Progenitor cell of endocrine pancreas (in vitro differentiated cells): ENCODE measurements at places on chromosomes 16 and 17. TPM values are rescaled to one million over a fixed set of nuclear protein-coding genes. Genes with fewer than 3 reads are reported as not detected.

Gene TRIM72
- total RNA-seq, result 0.14 TPM in 1 of 2 replicates, not detected in the other

Gene CDH5
- total RNA-seq, result 0.36 TPM in 1 of 2 replicates, not detected in the other

Gene ZNF597
- 2.0 and 2.2 TPM in 2 replicates for total RNA-seq

Gene DECR2
- total RNA-seq, result 39.4 and 41.3 TPM in 2 replicates

Gene ADAD2
- not detected in 2 replicates for total RNA-seq

Gene NUP93
- 74.4 and 76.9 TPM in 2 replicates for total RNA-seq
